ENCODE measurements at places on chromosomes 7 and 10.

DNA sequence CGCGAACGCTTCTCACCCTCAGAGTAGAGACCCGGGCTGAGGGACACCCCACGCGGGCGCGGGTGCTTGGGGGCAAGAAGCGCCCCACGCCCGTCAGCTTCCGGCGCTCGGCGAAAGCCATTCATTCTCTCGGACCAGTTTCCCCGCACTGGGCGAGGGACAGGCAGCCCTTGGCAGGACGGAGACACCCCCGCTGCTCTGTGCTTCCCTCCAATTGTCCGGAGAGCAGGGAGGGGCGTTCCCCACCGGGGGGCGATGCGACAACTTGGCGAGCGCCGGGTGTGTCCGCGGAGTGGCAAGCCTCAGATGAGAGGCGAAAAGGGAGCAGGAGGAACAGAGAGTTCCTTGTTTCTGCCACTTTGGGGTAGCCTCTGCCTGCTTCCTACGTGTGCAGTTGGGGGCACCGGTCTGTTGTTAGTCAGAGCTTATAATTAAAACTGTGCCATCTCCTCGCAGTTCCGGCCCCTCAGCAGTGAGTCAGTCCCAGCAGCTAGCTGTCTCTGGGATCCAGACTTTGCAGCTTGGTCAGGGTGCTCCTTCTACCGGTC is 1.7 kb downstream of the GPR158 start:
- DNase-seq = no peak

DNA sequence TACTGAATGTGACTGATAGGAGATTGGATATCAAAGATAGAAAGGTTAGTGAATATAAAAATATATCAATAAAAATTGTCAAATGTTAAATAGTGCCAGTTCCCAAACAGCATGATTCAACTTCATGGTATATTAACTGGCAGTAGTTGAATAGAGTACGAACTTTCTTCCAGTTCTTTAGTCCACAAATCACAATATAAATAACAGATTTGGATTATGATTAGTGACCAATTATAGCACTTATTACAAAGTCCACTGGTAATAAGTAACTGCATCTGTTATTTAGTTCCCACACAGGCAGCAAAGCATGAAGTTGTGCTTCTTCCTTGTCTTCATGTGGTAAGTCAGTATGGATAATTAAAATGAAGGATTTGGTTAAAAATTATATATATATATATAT is 243.0 kb upstream of the VWC2 start:
- DNase-seq = no peak

DNA sequence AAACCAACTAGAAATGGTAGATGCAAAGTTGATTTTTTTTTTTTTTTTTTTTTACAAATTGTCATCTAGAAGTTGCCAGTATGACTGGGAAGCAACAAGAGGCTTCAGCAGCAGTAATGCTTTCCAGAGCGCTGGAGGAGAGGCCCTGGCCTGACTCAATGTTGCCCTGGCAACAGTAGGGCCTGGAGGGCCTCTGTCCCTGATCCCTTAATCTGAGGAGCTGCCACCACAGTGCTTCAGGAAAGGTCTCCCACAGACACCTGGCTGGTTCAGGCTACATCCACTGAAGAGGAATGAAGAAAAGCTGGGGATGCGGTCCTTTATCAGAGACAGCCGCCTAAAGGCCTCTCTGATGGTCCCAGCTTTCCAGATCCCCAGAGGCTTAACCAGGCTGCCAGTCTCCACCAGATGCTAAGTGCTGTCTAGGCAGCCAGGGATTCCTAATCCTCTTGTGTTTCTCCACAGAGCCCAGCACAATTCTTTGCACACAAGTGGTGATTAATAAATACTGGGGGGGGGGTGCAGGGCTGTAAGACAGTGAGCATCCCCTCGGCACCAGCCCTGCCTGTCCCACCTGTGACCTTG is 33.7 kb downstream of the ZNF777 start:
- DNase-seq = no peak

GRCh38 chr7:5500777-5501350 is 77.2 kb upstream of the TNRC18 start:
- DNase-seq = no peak

DNA sequence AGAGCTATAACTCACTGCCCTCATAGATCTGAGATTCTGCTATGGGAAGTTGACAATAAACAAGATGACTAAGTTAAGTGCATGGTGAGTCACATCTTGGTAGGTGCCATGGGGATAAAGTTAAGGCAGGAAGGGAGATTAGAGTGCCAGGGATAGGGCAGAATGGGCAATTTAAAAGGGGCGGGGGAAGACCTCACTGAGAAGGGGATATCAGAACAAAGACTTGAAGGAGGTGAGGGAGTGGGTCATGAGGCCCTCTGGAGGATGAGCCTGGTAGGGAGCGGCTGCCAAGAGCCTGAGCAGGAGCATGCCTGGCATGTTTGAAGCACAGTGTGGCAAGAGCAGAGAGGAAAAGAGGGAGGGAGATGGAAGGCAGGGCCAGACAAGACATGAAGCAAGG is 34.8 kb upstream of the INMT start:
- no peak for DNase-seq

- no peak for DNase-seq
Observed at GRCh38 chr7:120404042-120404441, 131.1 kb downstream of the KCND2 start.

GRCh38 chr7:71661671-71662224 is 529.8 kb downstream of the GALNT17 start:
- DNase-seq = no peak

DNA sequence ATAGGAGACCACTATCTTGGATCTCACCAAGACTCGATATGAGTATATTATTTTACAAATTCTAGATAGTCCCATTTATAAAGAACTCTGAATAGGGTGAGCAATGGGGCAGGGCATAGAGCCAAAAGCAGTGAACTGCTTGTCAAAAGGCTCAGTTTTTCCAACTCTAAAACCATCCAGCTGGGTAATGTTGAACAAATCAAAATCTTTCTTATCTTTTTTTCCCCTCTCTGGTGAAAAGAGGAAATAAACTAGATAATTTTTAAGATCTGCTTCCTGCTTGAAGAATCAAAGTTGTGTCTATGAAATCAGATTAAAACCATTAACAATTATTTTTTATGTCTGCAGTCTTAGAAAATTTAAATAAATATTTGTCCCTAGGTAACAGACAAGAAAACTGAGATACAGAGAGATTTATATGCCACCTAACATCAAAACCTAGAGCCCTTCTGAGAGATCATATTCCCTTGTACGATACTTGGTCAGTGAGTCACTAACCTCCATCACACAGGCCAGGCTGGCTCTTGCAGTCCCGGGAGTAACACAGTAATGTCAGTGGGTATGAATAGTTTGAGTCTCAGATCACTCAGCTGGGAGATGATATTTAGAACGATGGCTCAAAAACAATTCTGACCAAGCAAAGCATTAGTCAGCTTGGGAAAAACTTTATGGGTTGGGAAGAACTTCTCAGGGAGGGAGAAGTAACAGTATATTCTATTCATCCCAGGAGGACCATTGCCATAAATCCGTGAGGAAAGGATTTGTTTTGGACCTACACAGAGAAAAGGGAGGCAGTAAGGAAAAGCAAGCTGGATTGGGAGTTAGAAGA is 178.8 kb downstream of the REEP3 start:
- DNase-seq = no peak

DNA sequence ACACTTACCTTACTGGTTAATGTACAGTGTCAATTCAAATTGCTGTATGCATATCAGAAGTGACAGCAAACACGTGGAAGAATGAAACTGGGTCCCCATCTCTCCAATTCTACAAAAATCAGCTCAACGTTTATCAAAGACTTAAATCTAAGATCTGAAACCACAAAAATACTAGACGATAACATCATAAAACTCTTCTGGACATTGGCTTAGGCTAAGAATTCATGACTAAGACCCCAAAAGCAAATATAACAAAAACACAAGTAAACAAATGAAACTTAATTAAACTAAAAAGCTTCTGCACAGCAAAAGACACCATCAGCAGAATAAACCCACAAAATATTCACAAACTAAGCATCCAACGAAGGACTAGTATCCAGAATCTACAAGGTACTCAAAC is 35.9 kb upstream of the PFKP start:
- no peak for DNase-seq

- no peak for DNase-seq
Observed at GRCh38 chr10:70223728-70224127, 9.5 kb downstream of the PPA1 start.

DNA sequence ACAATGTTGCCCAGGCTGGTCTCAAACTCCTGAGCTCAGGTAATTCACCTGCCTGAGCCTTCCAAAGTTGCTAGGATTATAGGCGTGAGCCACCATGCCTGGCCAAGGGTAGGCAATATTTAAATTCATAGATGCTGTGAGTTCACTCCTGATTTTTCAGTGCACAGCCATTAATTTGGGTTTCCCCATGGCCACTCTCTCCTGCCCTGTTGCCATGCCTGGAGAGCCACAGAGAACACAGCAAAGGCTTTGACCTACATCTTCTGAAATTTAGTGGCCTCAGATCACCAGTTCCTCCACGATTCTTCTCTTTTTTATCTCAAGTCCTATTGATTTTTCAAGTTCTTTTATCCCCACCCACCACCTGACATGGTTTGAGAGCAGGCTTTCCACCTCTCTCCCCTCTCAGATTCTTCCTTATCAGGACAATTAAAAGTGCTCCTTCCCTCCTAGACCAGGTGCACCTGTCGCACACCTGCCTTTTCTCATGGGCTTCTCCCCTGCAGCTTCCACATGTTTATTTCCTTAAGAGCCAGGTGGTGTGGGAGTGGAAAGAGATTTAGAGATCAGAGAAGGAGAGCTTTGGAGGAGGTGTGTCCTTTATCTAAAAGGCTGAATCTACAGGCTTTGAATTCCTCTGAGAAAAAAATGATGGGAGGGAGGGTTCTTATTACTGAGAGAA is 123.8 kb downstream of the ADRA2A start:
- no peak for DNase-seq

Measured in effector memory CD8-positive, alpha-beta T cell (primary cell).